ENCODE measurements at places on chromosomes 2 and 18. TPM values are rescaled to one million over a fixed set of nuclear protein-coding genes. Genes with fewer than 3 reads are reported as not detected.
A peak's percentile ranks its signal among the peaks of the same experiment; 100 is the strongest.

DNA sequence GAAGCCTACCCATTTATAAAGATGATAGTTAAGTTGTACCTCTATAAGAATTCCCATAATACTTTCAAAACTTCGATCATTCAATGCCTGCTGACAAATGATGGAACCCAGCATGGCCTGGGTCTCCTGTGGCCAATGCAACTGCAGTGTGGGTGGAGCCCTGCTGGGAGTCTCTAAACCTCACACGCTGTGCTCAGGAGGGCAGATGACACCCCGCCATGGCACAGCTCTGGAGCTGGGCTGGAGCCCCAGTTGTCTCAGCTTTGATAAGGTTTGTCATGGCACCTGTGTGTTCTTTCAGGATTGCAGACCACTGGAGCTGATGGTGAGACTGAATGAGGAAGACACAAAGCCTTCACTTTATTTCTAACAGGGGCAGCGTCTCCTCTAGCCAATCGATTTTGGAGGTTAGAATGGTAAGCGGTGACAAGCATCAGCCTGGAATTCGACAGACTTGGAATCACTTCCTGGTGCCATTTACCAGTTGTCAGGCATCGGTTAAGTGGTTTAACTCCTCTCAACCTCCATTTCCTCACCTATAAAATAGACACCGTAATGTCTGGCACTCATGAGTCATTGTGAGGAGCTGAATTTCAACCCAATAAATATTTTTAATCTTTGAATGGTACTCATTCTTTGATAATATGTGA, 383.6 kb upstream of the SALL3 start:
- no peak overlapping the region for H3K4me3 ChIP-seq
- no peak overlapping the region for H3K27ac ChIP-seq
- H3K36me3 ChIP-seq = no peaks in the 10 kb centered on the region
- H3K27me3 ChIP-seq = no peaks in the 10 kb centered on the region

DNA sequence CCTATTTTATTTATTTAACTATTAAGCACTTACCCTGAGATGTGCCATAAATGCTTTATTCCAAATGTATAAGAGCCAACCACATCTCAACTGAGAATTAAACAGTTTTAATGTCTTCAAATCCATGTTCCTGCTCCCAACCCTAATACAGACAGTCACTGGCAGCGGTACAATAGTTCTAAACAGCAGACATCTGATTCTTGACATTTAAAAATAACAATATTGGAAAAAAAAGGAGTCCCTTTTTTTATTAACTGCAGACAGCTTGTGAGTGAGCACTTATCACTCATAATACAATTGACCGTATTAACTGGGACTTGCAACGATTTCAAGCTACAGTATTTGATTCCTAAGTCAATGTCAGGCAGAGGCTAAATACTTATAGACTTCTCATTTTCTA, 424.6 kb downstream of the TGIF1 start:
- H3K27me3 ChIP-seq = no peaks in the 10 kb centered on the region
- H3K4me3 ChIP-seq = no peak overlapping the region
- peak; percentile 51 for DNase-seq
- no peak overlapping the region for H3K27ac ChIP-seq
- no peaks in the 10 kb centered on the region for H3K36me3 ChIP-seq

DNA sequence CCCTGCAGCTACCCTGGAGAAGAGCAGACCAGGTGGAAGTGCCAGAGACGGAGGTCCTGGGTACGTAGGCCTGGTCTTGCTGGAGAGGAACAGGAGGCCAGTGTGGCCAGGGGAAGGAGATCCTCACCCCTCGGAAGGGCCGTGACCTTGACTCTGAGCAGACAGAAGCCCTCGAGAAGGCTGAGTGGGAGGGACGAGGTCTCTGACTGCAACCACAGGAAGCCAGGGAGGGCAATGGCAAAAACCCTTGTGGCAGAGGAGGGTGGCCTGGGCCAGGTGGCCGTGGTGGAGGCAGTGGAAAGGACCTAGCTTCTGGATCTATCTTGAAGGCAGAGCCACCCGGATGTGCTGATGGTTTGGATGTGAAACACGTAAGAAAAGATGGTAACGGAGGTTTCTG, 28.1 kb downstream of the THAP4 start:
- H3K27ac ChIP-seq = no peak overlapping the region
- no peaks in the 10 kb centered on the region for H3K4me1 ChIP-seq
- peaks cover 10% of the 10 kb centered on the region for H3K36me3 ChIP-seq
- DNase-seq = no peak

- peaks cover 10% of the 10 kb centered on the region for H3K4me1 ChIP-seq
- H3K27ac ChIP-seq = no peak overlapping the region
- peak; percentile 80 for DNase-seq
- peaks cover 7% of the 10 kb centered on the region for H3K36me3 ChIP-seq
Observed at GRCh38 chr2:234974501-234975385, 22.9 kb downstream of the SH3BP4 start.

Gene RNF125
- total RNA-seq = 9.2 TPM

Gene MATN3
- total RNA-seq = 3.6 TPM

Gene CNGA3
- total RNA-seq = 0.40 TPM

GRCh38 chr18:12699747-12700146, 2.8 kb downstream of the CEP76 start:
- no peaks in the 10 kb centered on the region for H3K36me3 ChIP-seq
- H3K27ac ChIP-seq = no peak overlapping the region
- peaks cover 10% of the 10 kb centered on the region for H3K4me1 ChIP-seq
- no peaks in the 10 kb centered on the region for H3K27me3 ChIP-seq
- no peak for DNase-seq
- H3K4me3 ChIP-seq = no peak overlapping the region

Gene ELOA2
- not detected for total RNA-seq

DNA sequence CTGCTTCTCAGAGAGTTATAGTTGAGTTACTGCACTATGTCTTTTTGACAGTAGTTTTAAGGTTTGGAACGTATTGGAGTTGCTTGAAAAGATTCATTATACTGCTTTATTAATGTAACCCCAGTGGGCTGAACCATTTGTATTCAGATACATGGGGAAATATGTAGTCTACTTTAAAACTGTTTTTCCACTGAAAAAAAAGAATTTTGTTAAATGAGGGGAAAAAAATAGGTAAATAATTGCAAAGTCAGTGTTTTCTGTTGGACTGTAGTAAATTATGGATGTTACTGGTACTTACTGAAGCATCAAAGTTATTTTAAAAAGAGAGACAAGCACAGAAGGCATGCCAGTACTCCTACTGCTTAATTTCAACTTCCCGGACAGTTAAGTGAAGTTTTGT, 36.4 kb downstream of the ZC3H15 start:
- H3K27ac ChIP-seq = no peak overlapping the region
- H3K36me3 ChIP-seq = no peaks in the 10 kb centered on the region
- H3K4me3 ChIP-seq = no peak overlapping the region
- DNase-seq = no peak
- no peaks in the 10 kb centered on the region for H3K27me3 ChIP-seq

Gene AGXT
- total RNA-seq = not detected

DNA sequence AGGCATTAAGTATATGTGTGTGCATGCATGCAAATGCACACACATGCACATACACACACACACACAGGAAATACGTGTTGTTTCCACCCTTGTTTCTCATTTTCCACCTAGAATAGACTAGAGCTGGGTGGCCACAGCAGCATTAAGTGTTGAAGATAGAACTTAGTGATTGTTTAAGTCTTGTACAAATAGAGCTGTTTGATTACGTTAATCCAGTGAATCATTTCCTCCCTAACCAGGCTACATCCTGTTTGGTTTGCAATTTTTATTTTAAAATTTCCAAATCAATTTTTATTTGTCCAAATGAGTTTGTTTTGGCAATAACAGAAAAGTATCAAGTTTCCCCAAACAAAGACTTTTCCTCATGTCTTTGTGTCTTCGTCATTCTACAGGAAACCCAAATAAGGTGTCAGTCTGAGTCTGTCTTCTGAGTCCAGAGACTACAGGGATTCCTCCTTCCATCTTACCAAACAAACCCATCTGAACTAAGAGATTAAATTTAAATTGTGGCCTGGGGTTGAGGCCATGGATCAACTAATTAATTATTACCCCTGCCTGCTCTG, 74.6 kb upstream of the GALNT5 start:
- no peak for DNase-seq
- H3K27me3 ChIP-seq = no peaks in the 10 kb centered on the region
- H3K27ac ChIP-seq = no peak overlapping the region
- H3K4me3 ChIP-seq = no peak overlapping the region

DNA sequence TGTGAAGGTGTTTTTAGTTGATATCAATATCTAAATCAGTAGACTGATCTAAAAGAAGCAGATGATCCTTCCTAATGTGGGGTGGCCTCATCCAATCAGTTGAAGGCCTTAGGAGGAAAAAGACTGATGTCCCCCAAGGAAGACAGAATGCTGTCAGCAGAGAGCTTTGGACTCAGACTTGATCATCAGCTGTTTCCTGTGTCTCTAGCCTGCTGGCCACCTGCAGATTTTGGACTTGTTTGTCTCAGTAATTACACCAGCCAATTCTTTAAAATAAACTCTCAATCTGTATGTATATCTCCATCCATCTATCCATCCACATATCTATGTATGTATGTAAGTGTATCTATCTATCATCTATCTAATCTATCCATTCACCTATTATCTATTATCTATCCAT, 301.3 kb downstream of the LPIN1 start:
- H3K4me1 ChIP-seq = no peaks in the 10 kb centered on the region
- no peak overlapping the region for H3K4me3 ChIP-seq
- no peak overlapping the region for H3K27ac ChIP-seq
- no peaks in the 10 kb centered on the region for H3K27me3 ChIP-seq
- no peak for DNase-seq

Gene TDRD15
- total RNA-seq = not detected

GRCh38 chr2:234490271-234491091, 6.4 kb downstream of the ARL4C start:
- H3K4me1 ChIP-seq = no peaks in the 10 kb centered on the region
- no peaks in the 10 kb centered on the region for H3K27me3 ChIP-seq
- DNase-seq = no peak
- no peak overlapping the region for H3K27ac ChIP-seq
- H3K4me3 ChIP-seq = no peak overlapping the region
- no peaks in the 10 kb centered on the region for H3K36me3 ChIP-seq

- H3K36me3 ChIP-seq = no peaks in the 10 kb centered on the region
- no peak for DNase-seq
- H3K4me3 ChIP-seq = no peak overlapping the region
- H3K27me3 ChIP-seq = no peaks in the 10 kb centered on the region
- H3K4me1 ChIP-seq = no peaks in the 10 kb centered on the region
- H3K27ac ChIP-seq = no peak overlapping the region
Observed at GRCh38 chr2:181036445-181036844, 56.0 kb downstream of the UBE2E3 start.

DNA sequence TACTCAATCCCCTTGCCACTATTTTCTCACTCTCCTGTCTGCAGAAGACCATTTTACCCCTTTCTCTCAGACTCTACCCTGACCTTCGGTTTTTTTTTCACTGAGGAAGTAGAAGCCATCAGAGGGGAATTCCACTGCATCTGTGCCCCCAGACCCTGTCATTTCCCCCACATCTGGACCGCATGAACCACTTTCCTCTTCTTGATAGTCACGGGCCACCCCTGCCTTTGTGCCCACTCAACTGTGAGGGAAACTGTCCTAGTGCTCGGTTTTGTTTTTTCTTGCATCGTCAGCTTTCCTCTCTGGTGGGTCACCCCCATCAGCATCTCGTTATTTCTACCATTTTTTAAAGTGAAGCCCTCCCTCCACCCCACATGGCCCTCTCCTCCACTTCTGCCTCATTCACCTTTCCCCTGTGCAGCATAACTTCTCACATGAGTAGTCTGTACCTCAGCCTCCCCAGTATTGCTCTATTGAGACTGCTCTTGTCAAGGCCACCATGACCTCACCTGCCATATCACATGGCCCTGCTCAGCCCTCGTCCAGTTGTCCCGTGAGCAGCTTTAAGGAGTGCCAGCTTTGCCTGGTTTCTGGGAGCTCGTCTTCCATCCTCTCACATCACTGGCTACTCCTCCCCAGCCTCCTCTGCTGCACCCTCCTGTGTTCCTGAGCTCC, 32.4 kb downstream of the TMEM87B start:
- peaks cover 13% of the 10 kb centered on the region for H3K36me3 ChIP-seq
- DNase-seq = no peak
- no peak overlapping the region for H3K27ac ChIP-seq
- H3K4me1 ChIP-seq = no peaks in the 10 kb centered on the region
- H3K4me3 ChIP-seq = no peak overlapping the region

Gene TUBA3D
- not detected for total RNA-seq

DNA sequence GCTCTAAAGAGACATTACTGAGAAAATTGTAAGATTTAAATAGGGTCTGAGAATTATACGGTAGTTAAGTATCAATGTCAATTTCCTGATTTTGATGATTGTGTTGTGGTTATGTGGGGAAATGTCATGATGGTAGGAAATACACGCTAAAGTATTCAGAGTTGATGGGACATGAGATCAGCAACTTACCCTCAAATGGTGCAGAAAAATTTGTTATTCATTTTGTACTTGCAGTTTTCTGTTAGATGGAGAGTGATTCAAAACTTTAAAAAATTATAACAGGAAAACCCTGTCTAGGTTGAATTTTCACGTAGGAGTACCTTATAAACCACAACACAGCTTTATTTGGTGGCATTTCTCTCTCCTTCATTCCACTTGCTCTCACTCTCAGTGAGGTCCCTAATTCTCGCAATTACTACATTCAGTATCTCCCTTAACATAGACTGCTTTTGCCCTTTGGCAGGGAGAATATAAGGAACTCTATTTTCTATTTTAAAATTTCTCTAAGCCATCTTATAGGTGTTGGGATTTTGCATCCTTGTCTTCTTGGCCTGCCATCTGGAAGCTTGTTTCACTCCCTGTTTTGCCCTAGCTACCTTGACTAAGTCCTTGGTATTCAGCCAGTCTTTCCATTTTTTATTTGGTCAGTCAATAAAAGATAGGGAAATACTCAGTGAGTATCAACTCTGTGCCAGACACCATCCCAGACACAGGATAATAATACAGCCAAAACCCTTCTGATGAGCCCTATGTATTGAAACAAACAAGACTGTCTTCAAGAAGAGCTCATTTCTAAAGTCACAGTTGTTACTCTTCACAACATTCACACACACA, 550.6 kb upstream of the ACVR2A start:
- peaks cover 6% of the 10 kb centered on the region for H3K4me1 ChIP-seq
- DNase-seq = no peak
- no peaks in the 10 kb centered on the region for H3K27me3 ChIP-seq
- no peaks in the 10 kb centered on the region for H3K36me3 ChIP-seq
- no peak overlapping the region for H3K4me3 ChIP-seq

DNA sequence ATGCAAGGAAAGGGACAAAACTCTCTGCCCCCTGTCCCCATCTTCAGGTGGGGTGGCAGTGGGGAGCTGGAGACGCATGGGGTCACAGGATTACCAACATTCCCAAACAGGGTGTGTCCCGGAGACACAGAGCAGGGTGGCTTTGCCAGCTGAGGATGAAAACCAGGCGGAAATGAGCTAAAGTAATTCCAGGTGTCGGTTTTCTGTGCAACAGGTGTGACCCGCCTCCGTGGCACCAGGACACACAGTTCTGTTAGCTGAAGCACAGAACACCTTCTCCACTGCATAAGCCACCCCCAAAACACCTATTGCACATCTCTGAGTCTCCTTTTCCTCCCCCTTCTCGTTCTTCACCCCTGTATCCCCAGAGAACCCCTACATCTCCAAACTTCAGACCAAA, 122.7 kb upstream of the GLI2 start:
- H3K4me3 ChIP-seq = no peak overlapping the region
- H3K27me3 ChIP-seq = no peaks in the 10 kb centered on the region
- H3K27ac ChIP-seq = no peak overlapping the region
- H3K36me3 ChIP-seq = no peaks in the 10 kb centered on the region
- no peak for DNase-seq
- H3K4me1 ChIP-seq = peaks cover 3% of the 10 kb centered on the region

Gene SH2D6
- 0.37 TPM for total RNA-seq

Gene MRO
- 0.20 TPM for total RNA-seq
